ENCODE measurements at places on chromosomes 3 and 15.
A peak's percentile ranks its signal among the peaks of the same experiment; 100 is the strongest.

DNA sequence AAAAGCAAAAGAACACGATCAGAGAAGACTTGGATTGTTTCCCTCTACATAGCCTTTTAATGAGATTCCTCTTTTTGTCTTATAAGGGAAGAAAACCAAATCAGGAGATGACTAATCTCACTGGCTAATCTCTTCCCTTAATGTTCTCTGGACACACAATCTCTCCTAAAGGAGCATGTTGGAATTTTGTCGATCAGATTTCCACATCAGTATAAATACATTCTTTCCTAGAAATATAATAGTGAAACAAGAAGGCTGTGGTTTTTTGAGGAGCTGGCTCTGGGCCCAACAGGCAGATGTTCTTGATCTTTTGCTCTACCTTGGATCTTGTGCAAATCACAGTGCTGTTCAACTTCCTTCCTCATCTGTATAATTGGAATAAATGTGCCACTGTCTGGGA is 94.0 kb downstream of the GTPBP8 start:
- DNase-seq = peak; percentile 80

DNA sequence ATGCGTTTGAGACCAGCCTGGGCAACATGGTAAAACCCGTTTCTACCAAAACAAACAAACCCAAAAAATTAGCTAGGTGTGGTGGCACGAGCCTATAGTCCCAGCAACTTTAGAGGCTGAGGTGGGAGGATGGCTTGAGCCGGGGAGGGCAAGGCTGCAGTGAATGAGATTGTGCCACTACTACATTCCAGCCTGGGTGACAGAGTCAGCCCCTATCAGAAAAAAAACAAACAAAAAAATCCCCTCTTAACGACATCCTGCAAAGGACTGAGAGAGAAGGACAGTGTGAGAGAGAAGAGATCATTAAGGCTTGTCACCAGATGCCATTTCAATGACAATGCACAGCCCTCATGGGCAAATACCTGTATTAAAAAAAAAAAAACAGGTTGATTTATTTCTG is 266.7 kb upstream of the ATP10A start:
- no peak for DNase-seq

DNA sequence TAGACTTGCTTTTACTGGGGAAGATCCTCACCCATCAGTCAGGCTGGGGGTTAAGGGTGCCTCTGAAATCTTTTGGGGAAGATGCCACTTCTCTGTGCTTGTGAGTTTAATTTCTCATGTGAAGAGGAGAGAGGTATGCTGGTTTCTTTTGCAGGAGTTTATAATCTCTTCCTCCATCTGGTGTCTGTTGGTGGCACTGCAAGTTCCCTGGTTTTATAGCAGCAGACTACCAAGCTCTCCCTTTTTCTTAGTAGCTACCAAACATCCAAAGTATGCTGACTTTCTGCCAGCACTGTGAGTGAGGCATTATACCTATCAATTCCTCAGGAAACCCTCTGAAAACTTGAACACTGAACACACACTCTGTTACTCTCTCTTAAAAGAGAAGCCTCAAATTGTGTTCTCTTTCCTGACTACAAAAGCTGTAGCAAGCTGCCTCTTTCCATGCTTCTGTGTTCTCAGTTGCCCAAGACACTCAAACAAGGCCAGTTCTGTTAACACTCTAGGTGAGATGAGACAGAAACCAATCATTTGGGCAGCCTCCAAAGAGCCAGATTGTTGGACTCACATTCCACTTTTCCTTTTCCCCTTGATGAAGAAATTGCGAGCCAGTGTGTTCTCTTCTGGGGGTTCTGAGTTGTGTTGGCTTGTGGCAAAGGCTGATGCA is 299.5 kb downstream of the GAP43 start:
- peak; percentile 40 for DNase-seq

- peak; percentile 43 for DNase-seq
Observed at GRCh38 chr3:166013073-166013679, 176.0 kb upstream of the BCHE start.

Data from fibroblast of skin of back (primary cell).